ENCODE measurements at places on chromosomes 4 and X.

DNA sequence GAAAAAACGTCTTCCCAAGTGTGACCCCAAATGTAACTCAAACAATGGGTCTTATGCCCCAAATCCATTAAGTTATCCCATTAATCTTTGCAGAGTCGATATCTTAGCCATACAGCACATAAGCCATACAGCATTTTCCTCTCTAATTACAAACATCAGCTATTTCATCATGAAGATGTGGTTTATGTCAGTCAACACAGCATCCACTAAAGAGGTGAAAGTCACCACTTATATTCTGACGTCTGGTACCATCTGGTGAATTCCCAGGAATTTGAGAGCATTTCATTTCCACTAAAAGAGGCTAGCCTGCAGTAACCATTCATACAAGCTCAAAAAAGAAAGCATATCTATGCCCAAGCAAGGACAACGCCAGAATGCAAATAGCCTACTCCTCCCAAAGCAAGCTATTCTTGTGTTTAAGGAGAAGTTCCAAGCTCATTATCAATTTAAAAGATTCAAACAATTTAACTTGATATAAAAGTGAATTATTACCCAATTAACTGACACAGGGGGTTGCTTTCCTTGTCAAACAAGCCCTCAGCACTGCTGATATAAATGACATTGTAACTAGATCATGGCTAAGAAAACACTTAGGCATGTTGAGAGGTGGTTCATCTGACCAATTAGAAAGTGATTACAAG lies 203.3 kb downstream of the ANTXR2 start:
- DNase-seq = no peak

DNA sequence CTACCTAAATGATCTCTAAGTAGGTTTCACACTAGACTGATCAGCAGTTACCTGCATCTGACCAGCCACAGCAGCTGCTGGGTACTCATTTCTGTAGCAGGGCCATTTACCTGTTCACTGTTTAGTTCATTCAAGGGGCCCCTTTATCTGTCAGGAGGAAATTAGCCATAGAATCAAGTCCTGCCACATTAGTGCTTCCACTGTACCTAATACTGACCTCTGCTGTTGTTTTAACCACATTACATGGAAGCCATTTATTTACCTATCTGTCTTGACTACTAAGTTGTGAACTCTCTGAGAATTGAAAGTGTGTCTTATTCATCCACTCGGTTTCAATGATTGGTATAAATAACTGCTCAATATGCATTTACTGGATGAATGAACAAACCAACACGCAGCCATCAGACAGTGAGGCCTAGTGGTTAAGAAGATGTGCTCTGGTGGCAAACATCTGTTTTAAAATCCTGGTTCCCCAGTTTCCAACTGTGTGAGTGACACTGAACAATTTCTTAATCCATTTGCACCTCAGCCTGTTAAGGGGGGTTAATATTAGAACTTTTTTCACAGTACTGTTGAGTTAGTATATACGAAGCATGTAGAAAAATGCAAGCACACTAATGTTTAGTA lies 30.0 kb upstream of the ANXA5 start:
- no peak for DNase-seq

DNA sequence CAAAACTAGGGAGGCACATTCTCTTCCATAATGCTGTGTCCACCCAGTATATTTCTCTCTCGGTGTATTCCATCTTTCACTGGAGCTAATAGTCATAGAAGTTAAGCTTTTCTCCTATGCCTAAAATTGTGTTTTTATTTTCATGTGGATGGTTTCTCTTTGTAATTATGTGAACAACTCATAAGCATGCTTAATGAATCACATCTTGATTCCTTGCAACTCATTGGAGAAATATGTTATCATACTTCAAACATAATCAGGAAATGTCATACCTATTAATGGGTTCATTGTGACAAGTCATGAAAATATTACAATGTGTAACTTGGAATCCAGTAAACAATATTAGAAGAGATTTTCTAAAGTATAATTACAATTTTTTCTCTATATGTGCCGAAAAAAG lies 186.3 kb downstream of the SLC7A11 start:
- no peak for DNase-seq

GRCh38 chr4:2165391-2165790 lies 76.5 kb downstream of the HAUS3 start:
- no peak for DNase-seq

DNA sequence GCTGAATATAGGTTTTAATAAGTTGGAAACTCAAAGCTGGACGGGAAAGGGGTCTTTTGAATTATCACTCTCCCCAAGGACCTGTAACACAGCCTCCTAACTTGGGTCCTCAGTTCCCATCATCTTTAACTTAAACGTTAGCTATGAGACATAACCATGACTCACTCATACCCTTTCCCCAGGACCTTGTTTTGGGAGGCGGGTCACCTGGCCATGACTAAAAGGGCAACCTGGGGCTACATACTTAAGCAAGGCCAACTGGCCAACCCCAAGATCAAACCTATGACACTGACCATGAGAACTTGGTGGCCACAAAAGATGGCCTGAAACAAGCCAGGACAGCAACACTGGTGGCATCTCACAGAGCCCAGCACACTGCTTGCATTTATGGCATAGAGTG lies 89.0 kb downstream of the SH3KBP1 start:
- DNase-seq = no peak

GRCh38 chr4:155353923-155354540 lies 22.7 kb downstream of the MAP9 start:
- peak; percentile 70 for DNase-seq
